Activated CD4-positive, CD25-positive, alpha-beta regulatory T cell (primary cell): ENCODE measurements at places on chromosomes 3 and 15.

DNA sequence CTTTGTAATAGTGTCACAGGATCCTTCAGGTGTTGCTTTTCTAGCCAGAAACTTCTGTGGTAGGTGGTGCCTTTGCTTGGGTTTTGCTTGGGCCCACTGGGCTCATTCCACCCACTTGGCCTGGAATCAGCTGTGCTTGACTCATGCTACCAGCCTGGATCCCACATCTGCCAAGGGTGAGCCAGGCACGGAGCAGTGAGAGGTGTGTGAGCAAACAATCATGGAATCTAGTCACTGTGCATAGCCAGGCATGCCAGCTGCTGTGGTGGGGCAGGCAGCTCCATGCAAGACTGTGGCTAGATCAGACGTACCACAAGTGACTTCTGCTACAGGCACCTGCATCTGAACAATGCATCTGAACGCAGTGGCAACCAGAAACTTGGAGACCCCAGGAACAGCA is 275.9 kb downstream of the UBE2E2 start:
- no peak for DNase-seq

GRCh38 chr15:38042707-38043445 is 108.4 kb downstream of the TMCO5A start:
- no peak for DNase-seq

DNA sequence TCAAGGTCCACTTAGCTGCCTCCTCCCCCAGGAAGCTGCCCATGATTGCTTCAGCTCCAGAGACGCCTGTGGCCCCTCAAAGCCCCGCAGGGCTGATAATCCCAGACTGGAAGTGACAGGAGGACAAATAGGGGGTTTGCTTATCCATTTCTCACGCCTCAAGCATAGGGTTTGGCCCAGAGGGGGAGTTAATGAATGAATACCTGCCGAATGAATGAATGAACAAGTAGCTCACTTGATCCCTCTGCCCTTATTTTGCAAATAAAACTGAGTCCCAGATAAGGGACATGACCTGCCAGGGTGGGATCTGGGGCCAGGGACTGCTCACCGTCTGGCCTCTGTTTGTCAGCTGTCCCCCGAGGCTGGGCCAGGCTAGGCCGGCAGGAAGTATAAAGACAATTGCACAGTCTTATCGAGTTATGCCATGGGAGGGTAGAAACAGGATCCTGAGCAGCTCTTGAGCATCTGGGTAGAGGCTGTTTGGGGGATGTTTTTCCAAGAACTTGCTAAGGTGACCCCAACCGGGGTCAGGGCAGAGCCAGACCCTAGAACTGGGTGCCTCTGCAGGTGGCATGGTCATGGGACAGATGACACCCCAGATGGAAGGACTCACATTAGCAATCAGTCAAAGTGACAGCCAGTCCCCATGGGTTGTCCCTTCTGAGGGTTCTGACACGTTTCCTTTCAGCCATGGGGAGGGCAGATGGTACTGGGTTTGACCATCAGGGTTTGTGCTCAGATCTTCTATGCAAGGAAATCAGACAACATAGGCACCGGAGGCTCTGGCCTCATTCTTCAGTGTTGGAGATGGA is 45.0 kb downstream of the IQSEC1 start:
- no peak for DNase-seq

DNA sequence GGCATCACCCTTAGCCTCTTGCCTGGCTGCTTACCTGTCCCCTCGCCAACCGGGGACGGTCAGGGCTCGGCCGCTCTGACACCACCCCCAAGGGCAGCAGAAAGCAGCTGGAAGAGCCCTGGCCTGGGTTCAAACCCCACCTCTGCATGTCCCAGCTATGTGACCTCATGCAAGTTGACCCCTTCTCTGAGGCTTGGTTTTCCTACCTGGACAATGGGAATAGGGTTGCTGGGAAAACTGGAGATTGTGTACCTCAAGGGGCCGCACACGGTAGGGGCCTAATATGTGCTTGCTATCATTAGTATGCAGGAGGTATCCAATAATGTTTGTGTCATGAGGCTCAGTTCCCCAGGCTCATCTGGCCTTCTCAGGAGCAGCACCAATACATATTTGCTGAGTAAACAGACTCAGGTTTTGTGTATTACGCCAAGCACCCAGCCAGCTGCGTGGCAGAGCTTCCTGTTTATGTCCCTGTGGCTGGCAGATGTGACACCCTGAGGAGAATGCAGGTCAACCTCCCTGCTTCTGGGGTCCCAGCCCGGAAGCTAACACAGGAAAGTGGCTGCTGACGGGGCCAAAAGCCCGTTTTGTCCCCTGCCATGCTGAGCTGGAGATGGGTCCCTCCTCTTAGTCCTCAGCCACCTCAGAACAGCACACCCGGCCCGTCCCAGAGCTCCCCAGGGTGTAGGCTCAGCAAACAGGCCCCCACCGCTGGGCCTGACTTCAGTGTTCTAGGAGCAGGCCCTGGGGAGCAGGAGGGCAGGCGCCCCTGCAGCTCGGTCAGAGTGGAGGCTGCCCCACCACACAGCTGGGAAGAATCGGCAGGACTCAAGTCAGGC is 29.7 kb downstream of the PLXND1 start:
- DNase-seq: no peak

DNA sequence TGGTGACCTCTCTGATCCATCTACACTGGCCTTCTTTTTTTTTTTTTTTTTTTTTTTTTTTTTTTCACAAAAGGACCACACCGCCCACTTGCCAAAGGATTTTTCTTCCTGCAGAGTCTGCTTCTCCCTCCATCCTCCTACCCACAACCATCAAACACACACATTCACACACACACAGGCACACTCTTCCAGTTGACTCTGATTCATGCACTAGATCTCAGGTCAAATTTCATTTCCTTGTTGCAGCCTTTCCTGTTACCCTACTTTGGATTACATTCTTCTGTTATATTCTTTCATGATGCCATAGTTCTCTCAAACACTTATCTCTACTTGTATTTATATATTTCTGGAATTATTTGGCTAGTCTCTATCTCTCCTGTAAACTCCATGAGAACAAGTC is 133.9 kb downstream of the STAC start:
- DNase-seq: no peak

DNA sequence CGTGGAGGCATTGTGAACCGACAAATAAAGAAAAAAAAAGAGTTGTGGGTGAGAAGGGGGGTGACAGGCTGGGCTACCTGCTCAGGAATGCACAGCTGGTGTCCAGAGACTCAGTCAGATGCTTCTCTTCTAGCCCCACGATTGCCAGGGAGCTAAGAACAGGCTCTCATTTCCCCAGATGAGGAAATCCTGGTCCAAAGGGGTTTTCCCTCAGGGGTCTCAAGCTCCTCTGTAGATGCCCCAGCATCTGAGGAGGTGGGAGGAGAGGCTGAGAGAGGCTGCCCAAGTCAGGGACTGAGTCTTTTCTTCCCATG is 35.5 kb downstream of the BNC1 start:
- no peak for DNase-seq

DNA sequence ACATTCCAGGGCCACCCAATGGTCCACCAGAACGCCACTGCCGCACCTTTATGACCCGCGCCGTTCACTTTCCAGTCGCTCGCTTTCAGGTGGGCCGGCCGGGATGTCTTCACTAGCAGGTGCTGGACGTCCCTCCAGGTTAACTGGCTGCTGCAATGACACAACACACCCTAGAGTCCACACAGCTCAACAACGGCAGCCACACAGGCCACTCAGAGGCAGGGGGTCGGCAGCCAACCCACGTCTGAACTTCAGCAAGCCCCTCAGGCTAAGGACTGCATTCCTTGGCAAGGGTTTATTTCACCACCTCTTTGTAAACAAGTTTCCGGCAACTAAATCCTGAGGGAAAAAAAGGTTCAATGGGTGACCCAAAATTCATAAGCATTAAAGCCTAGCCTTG is 89.2 kb upstream of the SNRPA1 start:
- DNase-seq: no peak

- DNase-seq: no peak
These were observed 47.4 kb upstream of the ATP13A3 start for GRCh38 chr3:194534243-194534642.
